NCI-H1436 treated with DMSO at 0.1 percent for 48 hours (cell line): ENCODE measurements at places on chromosomes 7 and 10.

GRCh38 chr7:44976746-44977196 is 2.0 kb downstream of the MYO1G start:
- no peak for DNase-seq

GRCh38 chr7:100091411-100092181 is 2.8 kb downstream of the COPS6 start:
- no peak for DNase-seq

GRCh38 chr10:30750971-30751677 is 121.6 kb upstream of the LYZL2 start:
- DNase-seq = no peak

- DNase-seq = no peak
Observed at GRCh38 chr7:16586081-16586874, 59.3 kb downstream of the ANKMY2 start.

DNA sequence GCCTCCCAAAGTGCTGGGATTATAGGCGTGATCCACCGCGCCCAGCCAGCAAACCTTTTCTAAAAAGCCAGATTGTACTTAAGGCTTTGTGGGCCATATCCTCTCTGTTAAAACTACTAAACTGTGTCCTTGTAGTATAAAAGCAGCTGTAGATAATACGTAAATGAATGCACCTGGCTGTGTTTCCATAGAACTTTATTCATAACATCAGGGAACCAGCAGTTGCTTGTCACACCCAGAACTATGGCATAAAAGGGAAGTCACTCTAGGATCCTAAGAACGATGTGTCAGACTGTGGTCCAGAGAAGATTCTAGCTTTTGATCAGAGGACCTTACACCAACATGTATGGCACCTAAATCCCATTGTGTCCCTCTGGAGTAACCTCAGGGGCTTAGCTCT is 63.0 kb downstream of the DENND2A start:
- no peak for DNase-seq

GRCh38 chr7:134364619-134365037 is 47.9 kb upstream of the SLC35B4 start:
- DNase-seq = no peak

- DNase-seq = no peak
Observed at GRCh38 chr10:120999868-121000267, 148.7 kb downstream of the WDR11 start.

DNA sequence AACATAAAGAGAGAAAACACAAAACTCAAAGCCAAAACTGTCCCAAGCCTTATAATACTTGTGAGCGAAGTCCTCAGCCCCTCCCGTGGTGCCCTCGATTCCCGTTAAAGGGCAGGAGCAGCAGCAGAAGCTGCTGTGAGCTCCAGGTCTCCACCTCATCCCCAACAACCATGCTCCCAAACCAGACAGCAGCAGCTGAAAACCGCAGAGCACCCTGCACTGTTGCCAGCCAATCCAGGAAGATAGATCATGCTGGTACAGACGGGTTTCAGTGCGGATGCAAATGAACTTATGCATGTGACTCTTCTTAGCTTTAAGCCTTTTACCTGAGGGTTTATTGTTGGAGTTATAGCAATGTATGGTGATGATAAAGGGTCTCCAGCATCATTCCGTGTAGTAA is 97.9 kb downstream of the DNAJB6 start:
- no peak for DNase-seq

DNA sequence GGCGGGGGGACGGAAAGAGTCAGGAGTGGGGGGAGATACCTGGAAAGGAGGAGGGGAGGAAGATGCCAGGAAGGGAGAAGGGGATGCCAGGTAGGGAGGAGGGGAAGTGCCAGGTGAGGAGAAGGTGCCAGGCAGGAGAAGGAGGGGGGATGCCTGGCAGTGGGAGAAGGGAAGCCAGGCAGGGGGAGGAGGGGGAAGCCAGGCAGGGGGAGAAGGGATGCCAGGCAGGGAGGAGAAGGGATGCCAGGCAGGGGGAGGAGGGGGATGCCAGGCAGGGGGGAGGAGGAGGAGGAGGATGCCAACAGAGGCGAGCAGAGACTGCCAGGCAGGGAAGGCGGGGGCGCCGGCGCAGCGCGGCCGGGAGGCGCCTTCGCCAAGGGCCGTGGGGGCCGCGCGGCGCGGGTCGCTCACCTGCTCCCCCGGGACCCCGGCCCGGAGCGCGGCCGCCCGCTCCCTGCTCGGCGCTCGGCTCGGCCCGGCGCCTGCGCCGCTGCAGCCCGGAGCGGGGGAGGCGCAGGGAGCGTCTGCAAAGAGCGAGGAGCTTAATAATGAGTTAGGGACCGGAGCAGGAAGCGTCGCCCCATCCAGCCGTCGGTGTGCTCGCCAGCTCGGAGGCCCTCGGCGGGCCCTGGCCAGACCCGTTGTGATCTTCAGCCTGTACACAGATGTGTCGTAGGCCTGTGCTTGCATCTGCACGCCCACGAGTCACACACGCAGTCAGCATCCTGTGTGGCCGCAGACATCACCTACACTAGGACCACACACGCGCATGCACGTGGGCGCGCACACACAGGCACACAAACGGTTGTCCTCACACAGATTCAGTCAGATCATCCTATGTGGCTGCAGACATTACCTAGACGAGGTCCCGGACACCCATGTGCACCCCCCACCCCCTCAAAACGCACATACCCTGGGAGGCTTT is 28.4 kb upstream of the SMARCD3 start:
- DNase-seq = no peak

- DNase-seq = no peak
Observed at GRCh38 chr10:54665095-54665494, 135.9 kb downstream of the PCDH15 start.

DNA sequence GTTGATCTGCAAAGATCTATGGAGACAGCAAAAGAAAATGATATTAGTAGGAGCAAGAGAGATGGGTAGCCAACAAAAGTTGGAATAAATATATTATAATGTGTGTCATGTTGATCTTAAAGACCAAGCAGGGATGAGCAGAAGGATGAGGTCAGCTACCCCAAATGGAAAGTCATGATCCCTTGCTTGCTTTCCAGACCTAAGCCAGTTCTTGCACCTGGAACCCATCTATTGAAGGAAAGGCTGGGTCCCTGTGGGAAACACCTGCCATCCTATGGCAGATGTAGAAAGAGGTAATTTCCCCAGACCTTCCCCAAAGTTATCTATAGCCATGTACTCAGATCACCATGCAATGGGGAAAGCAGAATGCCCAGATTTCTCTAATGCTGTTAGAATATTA is 52.5 kb downstream of the LYZL2 start:
- no peak for DNase-seq

DNA sequence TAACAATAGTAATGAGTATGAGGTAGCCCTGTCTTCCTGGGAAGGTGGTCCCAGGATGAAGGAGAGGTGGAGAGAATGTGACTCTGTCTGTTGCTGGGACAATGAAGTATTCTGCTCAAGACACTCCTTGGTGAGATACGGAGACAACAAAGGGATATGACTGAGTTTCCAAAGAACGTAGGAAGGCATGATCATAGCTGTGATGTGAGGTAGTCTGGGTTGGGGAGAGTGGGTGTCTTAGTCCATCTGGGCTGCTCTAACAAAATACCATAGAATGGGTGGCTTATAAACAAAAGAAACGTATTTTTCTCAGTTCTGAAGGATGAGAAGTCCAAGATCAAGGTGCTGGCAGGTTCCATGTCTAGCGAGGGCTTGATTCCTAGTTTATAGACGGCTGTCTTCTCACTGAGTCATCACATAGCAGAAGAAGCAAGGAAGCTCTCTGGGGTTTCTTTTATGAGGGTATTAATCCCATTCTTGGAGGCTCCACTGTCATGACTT is 84.9 kb upstream of the RHOBTB1 start:
- DNase-seq = no peak

- DNase-seq = no peak
Observed at GRCh38 chr7:155213385-155213784, 84.3 kb upstream of the INSIG1 start.

GRCh38 chr10:114852197-114852596 is 30.6 kb downstream of the FHIP2A start:
- DNase-seq = no peak

GRCh38 chr10:119379466-119380071 is 162.9 kb downstream of the RGS10 start:
- no peak for DNase-seq

GRCh38 chr7:105402221-105403095 is 13.7 kb upstream of the SRPK2 start:
- no peak for DNase-seq

DNA sequence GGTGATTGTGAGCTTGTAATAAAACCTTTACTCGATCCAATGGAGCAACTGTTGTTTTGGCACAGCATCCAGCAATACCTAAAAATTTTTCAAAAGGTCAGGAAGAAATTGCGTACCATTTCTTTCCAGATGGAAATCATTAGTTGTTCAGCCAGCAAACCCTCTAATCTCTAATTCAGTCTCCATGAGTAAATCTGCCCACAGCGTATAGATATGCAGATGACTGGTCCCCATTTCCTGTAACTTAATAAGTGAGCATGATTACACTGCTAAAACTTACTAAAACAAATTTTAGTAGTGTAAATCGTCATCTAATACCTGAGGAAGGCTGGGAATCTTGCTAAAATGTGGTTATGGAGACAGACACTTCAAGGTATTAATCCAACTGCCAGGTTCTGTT is 10.6 kb downstream of the SLC25A16 start:
- DNase-seq = no peak

DNA sequence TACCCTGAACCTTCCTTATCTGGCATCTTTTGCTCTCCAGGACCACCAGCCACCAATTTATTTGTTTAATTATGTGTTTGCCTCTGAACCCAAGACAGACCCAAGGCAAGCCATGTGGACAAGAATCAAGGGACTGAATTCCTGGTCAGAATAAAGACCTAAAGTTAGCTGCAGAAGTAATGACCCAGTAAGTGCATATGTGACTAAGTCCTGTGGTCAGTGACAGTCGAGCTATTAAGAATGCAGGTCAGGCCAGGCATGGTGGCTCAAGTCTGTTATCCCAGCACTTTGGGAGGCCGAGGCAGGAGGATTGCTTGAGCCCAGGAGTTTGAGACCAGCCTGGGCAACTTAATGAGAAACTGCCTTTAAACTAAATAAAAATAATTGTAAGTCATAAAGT is 139.4 kb downstream of the CCDC71L start:
- no peak for DNase-seq
